ENCODE measurements at places on chromosomes 3 and 15.

DNA sequence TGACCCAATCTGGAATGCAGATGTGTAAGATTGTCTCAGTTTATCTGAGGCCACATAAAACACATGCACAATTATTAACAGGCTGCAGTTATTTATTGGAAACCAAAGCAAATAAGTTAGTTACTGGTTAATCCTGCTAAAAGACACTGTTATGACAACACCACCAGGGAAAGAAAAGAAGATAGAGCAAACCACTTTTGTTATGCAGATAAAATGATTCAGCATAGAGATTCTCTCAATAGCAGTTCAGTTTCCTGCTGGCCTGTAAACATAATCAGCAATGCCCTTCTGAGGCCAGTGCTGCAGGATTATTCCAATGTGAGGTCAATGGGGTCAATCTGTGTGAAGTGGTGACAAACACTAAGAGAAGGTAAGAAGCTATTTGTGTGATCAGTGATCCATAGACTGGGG, 244.4 kb downstream of the ZBTB20 start:
- DNase-seq = no peak

GRCh38 chr3:129161860-129162271, 1.0 kb upstream of the ISY1 start:
- peak; percentile 13 for DNase-seq

DNA sequence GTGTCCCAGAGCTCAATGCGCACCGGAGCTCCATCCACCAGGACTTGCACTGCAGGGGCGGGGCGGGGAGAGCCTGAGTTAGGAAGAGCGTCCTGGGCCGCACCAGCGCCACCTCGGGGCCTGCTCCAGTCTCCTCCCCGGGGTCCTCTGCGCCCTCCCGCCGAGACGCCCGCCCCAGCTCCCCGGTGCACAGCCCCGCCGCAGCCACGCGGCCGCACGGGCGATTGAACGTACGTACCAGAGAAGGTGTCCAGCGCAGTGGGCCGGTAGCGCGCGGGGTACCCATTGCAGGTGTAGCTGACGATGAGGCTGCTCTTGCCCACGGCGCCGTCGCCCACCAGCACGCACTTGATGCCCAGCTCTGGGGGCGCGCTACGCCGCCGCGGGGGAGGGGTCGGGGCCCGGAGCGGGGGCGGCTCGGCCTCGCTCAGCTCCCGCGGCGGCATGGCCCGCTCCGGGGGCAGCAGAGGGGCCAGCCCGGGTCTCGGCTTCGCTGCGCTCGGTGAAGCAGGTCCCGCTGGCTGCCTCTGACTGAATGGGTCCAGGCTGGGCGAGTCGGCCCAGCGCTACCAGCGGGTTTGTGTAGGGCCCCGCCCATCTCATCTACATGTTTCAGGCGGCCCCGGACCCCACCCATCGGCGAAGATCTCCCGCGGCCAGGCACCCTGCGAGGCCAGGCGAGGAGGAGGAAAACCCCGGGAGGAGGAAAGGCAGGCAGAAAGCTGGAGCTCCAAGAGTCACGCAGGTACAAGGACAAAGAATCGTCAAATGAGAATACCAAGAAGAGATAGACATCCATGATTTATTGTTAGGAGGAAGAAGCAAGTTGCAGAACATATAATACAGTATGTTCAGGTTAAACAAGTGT, at the start of gene RHOV:
RHOV (minus strand) TSS at position 541 of the 868 bp plus-strand sequence; CDS start at position 446, 95 bp downstream.
- peak; percentile 34 for DNase-seq

- no peak for DNase-seq
Observed at GRCh38 chr3:11206316-11206715, 52.0 kb downstream of the HRH1 start.

- DNase-seq = no peak
Observed at GRCh38 chr15:29102911-29103823, 166.5 kb downstream of the NSMCE3 start.

- DNase-seq = no peak
Observed at GRCh38 chr3:172929451-172929850, 178.9 kb downstream of the ECT2 start.

DNA sequence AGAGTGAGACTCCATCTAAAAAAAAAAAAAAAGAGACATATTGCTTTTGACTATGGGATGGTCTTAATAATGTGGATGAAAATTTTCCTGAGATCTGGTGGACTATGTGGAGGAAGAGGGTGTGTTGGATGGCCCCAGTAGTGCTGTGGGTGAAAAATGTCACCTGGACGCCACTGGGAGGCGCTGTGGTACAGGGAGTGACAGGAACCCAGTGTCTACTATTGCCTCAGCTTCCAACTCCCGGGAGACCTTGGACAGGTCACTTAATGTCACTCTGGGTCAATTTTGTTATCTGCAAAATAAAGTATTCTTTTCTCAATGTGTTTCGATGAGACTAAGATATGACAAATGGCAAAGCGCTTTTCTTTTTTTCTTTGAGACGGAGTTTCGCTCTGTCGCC, 27.7 kb upstream of the DCP1A start:
- peak; percentile 16 for DNase-seq

DNA sequence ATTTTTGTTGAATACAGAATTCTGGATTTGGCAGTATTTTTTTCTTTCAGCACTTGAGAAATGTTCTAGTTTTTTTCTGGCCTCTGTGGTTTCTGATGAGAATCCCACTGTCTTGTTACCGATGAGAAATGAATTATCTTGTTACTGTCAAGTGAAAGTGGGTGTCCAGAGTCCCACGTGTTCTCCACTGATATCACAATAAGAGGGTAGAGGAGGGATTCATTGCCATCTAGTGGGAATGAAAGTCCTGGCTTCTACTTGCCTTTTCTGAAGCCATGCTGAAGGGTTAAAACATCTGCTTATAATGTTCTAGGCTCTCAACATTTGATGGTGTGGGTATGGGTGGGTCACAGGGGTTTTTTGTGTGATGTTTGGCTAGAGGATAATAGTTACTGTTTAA, 66.1 kb downstream of the SEC22A start:
- no peak for DNase-seq

- no peak for DNase-seq
Observed at GRCh38 chr3:158713094-158713499, 19.2 kb downstream of the RARRES1 start.

GRCh38 chr15:56492791-56493555, 28.0 kb upstream of the MNS1 start:
- no peak for DNase-seq

DNA sequence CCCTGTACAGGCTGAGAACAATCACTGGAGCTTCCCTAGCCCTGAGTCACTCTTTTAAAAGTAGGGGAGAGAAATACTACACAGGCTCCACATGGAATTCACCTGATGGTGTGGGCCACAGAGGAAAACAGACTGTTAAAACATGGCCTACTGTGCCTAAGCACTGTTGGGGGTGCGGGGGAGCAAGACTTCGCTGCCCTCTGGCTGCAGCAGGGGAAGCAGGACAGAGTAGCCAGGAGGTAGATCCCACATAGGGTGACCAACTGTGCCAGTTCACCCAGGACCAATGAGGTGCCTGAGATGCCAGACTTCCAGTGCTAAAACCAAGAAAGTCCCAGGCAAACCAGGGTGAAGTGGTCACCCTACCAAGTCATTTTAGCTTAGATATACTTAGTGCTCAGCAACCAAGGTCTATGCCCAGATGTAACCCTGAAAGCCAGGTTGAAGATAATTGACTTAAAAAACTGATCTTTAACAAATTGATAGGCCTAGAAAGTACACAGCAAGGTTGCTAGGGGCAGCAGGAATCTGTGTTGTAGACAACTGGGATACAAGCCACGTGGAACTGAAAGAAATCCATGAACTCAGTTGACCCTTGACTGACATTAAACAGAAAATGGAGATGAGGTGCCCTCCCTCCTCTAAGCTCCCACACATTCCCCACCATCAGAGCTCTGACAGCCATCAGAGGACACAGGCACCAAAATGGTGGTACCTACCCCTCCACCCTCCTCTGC, 344.2 kb upstream of the PPP2R3A start:
- no peak for DNase-seq

GRCh38 chr3:2908693-2909351, 201.4 kb downstream of the IL5RA start:
- no peak for DNase-seq

GRCh38 chr3:196311-197148, at the start of gene CHL1:
CHL1 (plus strand) TSS chr3:196763; CDS start chr3:319777, 123,014 bp downstream.
- no peak for DNase-seq

DNA sequence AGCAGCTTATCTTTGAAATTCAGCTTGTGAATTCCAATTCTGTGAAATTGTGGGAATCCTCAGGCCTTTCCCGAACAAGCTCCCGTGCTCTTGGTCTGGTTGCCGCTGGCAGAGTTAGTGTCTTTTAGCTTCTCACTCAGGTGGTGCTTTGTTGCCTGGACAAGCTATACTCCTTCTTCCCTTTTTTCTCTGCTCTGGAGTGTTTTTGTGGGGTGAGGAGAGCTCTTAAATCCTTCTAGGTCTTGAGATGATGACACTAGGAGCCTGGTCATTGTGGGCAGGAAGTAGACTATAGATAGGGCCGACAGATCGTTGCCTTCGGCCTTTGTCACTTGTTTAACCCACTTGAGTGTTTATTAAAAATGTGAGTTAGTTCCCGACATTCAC, 93.8 kb downstream of the SLCO3A1 start:
- no peak for DNase-seq

- DNase-seq = no peak
Observed at GRCh38 chr15:101379647-101380046, 84.6 kb upstream of the SNRPA1 start.

DNA sequence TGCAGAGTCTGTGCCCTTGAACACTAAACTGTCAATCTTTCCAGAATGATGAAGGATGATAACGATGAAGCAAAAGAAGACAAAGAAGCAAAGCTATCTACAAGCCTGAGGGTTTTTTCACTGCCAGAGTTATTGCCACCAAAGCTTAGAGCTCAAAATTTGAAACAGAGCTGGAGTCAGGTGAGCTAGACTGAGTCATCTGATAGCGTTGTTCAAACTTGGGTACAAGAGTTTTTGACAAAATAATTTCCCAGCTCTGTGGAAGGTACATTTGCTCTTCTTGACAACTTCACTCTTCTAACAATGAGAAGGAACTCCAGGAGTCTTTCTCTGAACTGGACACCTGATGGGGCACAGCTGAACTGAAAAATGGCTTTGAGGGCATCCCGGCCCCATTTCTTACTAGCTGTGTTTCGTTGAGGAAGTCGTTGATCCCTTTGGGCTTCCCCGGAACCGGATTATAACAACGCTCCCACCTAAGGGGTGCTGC, 715 bp downstream of the MCCC1 start:
- DNase-seq = no peak

DNA sequence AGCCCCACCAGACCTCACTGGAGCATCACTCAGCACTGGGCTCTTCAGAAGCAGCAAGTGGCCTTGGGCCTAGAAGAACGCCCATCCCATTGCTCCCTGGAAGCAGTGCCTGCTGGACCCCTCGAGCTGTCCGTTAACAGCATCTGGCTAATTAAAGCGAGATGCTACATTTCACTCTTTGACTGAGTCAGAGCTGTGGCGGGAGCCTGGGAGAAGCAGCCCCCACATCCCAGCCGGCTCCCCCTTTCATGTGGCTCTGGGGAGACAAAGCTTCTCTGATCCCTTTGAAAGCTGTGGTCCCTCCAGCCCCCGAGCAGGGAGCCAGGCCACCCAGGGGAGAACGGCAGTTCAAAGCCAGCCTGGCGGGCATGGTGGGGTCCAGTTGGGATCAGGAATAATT, 103.7 kb downstream of the MEGF11 start:
- no peak for DNase-seq

DNA sequence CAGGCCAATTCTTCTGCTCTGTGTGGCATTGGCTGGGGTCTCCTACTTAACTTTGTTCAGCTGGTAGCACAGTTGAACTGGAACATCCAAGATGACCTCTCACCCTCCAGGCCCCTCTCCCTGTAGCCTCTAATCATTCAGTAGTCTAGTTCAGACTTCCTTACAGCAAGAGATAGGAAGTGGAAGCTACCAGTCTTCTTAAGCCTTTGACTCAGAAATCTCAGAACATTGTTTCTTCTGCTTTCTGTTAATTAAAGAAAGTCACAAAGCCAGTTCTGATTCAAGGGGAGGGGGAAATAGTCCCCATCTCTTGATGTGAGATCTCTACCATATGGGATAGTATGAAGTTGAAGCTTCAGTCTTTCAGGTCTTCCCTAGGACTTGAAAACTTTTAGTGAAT, 18.8 kb upstream of the SACM1L start:
- no peak for DNase-seq

- no peak for DNase-seq
Observed at GRCh38 chr15:51955504-51955903, 16.1 kb downstream of the LEO1 start.

- no peak for DNase-seq
Observed at GRCh38 chr15:78565951-78566774, 843 bp downstream of the CHRNA5 start.

DNA sequence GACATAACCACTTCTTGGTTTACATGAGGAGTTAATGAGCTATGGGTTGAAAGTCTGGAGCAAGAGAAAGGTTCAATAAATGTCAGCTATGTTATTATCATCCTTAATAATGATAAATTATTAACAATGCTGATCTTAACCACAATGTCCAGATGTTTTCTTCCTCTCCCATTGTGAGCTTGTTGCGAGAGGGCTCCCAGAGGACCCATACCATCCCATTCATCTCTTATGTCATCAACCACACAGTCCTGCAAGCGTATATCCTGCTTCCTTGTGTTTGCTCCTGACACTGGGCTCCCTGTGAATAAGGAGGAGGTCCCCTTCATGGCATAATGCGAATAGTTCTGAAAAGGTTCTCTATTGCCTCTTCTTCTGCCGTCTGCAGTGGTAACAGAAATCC, 266.8 kb downstream of the TLE3 start:
- DNase-seq = no peak

DNA sequence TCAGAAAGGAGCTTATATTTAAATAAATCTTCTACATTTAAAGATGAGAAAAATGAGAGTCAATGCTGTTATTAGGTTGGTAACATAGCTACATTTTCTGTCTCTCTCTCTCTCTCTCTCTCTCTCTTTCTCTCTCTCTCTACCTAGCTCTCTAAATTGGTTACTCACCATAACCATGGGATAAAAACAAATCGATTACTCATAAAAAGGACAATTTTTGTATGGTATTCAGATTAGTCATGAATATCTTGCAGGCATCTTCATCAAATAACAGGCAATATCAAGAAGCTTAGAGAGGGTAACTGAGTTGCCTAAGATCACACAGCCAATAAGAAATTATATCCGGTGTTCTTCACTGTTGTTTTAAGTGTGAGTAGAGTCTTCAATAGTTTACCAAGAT, 81.8 kb upstream of the ALCAM start:
- no peak for DNase-seq

- DNase-seq = no peak
Observed at GRCh38 chr3:197503652-197504051, 52.1 kb downstream of the BDH1 start.

DNA sequence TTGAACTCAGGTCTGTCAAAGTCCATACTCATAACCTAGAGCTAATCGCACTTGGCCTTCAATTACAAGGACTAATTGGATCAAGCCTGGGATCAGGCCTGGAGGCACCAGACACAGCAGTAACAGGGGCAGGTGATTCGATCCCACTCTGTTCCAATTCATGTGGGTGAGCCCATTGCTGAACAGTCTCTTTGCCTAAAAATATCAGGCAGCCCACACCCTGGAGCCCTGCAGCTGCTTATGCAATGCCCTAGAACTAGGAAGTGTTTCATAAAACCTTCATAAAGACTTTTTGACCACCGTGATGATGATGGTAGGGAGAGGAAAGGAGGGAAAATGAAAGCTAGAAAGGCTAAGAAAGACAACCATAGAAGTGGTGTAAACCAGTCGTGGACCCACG, 47.8 kb upstream of the NEO1 start:
- no peak for DNase-seq

Data from activated effector memory CD4-positive, alpha-beta T cell treated with Interleukin-2 at 50 U/mL for 16 hours (primary cell).